ENCODE measurements at places on chromosomes 11 and 22. TPM values are rescaled to one million over a fixed set of nuclear protein-coding genes. Genes with fewer than 3 reads are reported as not detected.

GP1BB gene
- total RNA-seq, result 0.27 TPM

GRCh38 chr11:43581370-43582023 lies 99.0 kb upstream of the HSD17B12 start:
- no peak for DNase-seq

DNA sequence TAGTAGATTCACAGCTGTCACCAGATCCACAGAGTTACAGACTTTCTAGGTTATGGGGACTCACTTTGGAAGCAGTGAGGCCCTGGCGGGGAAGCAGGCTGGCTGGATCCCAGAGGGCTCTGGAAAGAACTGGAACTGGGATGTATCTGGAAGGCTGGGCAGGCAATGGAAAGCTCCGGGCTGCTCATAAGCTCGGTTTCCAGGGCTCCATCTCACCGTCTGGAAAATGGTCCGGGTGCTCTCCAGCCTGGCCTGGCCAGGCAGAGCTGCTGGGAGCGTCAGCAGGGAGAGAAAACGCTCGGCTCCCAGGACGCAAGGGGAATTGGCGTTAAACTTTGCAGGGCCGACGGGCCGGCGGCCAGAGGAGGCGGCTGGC lies 335 bp upstream of the SEZ6L start:
- no peak for DNase-seq

TBX1 gene
- total RNA-seq, result 0.10 TPM

DNA sequence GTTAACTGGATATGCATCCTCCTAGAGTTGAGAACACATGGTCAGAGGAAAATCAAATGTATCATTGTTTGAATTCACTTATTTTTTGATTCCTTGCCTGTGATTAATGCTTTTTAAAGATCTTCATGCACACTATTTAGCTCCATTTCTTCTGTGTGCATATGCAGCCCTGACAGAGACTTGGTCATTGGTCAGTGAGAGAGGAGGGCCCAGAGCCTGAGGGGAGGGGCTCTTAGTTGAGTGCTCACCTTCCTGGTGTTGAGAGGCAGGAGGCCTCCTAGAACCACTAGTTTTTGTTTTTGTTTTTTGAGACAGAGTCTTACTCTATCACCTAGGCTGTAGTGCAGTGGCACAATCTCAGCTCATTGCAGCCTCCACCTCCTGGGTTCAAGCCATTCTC lies 48.9 kb downstream of the TNRC6B start:
- DNase-seq, result no peak

SLC37A2 gene
- 7.2 TPM for total RNA-seq

- DNase-seq, result no peak
These were observed 499.6 kb upstream of the B3GAT1 start for GRCh38 chr11:134911514-134912180.

Data from M059J (cell line).